NCI-H446 treated with DMSO at 0.1 percent for 48 hours (cell line): ENCODE measurements at places on chromosomes 5 and 9.

DNA sequence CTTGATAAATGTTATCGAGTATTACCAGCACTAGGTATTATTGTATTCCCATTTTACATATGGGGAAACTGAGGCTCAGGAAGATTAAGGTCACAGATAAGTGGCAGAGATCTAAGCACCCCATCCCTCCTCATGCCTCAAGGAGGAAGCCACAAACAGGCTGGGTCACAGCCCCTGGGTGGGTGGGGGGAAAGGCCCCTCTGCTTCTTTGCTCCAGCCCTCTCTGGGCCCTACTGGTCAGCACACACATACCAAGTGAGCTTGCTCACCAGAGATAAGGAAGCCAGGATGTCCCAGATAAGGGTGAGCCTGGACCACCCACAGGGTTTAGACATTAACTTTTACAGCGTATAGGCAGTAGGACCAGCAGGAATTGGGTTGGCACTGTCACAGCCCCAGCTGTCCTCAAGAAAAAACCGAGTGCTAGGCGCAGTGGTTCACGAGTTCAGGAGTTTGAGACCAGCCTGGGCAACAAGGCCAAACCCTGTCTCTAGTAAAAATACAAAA lies 45.3 kb downstream of the STK10 start:
- no peak for DNase-seq

GRCh38 chr9:118891213-118891612 lies 478.0 kb downstream of the BRINP1 start:
- no peak for DNase-seq

DNA sequence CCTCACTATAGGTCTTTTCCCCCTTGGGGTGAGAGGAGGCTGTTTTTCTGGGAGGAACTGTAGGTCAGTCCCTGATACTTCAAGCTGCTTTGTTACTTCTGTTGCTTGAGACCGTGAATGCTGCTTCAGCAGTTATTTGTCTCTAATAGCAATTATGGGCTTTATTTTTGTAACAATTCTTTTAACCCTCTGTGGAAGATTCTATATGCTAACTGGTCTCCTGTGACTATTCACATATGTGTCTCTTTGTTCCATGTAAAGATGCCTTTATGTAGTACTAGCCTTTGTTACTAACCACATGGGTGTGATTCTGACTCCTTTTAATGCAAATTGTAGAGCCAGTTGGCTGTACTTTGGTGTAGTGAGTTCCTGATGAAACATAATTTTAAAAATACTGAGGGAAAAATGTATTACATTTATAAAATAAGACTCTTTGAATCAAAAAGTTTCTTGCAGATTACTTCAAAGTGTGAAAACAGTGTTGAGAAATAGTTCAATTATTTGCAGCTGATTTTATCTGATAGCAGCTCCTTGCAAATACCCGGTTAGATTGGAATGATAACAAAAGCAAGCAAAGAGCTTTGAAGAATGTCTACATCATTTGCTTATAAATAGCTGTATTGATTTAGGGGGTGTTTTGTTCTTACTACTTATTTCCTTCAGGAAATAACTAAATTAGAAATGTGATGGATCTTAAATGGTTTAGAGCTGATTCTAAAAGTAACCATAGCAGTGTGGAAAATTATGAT lies 46.6 kb downstream of the ANGPTL2 start:
- DNase-seq: no peak

DNA sequence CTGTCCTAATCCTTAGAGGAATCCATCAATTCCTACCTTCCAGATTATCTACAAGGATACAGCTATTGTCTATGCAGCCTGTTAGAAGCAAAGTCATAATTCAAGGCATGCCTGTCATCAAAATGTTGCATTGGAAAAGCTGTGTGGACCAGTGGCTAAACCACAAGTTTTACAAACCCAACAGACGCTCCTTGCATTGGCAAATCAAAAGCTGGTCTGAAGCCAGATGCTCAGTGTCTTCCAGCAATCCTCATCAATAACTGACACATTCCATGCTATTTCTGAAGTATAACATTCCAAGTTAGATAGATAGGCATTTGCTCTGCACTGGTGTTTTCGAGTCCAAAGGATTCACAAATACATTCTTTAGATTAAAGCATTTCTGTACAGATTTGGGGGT lies 213.6 kb downstream of the EBF1 start:
- DNase-seq: peak; percentile 76

GRCh38 chr5:132054031-132054696 lies 6.3 kb upstream of the IL3 start:
- no peak for DNase-seq

DNA sequence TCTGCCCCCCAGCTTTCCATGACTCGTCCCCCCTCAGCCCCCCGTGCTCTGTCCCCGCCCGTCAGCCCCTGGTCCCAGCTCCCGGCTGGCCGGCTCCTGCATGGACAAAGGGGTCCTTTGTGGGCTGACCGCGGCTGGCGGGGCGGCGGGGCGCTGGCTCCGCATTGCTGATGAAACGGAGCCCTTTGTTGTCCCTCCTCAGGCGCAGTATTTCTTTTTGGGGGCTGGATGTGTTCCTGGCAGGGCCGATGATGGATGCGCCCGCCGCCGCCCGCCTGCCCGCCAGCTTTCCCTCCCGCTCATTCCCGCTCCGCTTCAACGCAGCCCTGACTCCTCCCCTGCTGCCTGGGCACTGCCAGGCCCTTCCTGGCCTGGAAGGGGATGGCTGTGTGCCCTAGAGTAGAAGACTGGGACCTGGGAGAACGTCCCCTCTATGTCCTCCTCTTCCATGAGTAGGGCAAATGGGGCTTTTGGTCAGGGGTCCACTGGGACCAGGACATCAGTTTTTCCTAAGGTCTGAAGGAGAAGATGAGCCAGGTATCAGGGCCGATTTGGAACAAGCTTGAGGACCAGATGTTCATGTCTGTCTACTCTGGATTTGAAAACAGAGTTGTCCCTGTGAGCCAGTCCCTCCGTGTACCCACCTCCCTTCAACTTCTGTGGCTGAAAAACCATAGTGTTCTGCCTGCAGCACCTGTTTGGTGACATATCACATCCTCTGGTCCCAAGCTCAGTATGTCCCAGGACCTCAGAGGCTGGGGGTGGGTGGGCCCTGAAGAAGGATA lies 29.0 kb downstream of the CXXC5 start:
- peak; percentile 72 for DNase-seq

DNA sequence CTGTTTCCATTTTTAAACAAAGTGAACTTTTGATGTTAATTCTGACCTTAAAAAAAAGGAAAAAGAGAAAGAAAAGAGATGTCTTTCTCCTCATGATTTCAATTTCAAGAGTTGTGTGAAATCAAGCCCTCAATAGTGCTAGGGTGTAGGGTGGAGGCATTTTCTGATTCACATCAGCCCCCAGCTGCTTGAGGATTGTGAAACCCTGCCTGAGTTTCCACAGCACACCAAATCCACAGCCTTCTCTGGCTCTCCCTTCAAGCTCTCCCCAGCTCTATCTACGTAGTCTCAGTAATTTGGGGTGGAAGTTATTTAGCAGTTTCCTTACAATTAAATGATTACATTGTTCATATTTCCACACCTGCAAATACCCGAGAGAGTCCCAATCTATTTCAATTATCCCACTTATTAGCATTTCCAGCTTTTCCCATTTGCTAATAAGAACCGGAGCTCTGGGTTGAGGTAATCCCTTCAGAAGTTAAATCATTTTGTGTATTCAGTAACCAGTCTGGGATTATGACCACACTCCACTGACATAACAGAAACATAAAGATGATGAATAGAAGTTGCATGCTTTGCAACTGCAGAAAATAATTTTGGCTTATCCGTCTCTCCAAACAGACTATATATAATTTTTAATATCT lies 54.9 kb downstream of the MTX3 start:
- no peak for DNase-seq

GRCh38 chr5:29833394-29833793 lies 1360.1 kb upstream of the CDH6 start:
- DNase-seq: no peak
